Heart right ventricle (tissue), 16 donors: ENCODE measurements at places on chromosomes 3 and 15. TPM values are rescaled to one million over a fixed set of nuclear protein-coding genes. Genes with fewer than 3 reads are reported as not detected.

DNA sequence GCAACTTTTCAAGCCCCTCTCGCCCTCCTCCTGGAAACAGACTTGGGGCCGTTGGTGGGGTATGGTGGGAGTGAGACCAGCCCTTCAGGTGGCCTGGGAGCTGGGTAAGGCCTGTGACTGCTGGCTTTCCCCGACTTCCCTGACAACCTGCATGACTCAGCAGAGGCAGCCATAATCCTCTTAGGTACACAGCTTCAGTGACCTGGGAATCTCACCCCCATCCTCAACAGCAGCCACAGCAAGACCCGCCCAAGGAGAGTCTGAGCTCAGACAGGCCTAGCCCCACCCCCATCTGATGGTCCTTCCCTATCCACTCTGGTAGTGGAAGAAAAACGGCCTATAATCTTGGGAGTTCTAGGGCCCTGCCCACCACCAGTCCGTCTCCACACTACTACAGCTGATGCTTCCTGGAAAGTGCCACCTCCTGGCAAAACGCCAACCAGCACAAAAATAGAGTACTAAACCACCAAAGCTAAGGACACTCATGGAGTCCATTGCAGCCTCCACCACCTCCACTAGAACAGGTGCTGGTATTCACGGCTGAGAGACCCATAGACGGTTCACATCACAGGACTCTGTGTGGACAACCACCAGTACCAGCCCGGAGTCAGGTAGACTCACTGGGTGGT lies 13.1 kb upstream of the SLC27A2 start:
- DNase-seq, result no peak

Gene PRR20G
- total RNA-seq, result not detected

Gene AHSG
- total RNA-seq, result not detected

- no peak for DNase-seq
Observed at GRCh38 chr3:150613709-150614480, 10.8 kb downstream of the SELENOT start.

DNA sequence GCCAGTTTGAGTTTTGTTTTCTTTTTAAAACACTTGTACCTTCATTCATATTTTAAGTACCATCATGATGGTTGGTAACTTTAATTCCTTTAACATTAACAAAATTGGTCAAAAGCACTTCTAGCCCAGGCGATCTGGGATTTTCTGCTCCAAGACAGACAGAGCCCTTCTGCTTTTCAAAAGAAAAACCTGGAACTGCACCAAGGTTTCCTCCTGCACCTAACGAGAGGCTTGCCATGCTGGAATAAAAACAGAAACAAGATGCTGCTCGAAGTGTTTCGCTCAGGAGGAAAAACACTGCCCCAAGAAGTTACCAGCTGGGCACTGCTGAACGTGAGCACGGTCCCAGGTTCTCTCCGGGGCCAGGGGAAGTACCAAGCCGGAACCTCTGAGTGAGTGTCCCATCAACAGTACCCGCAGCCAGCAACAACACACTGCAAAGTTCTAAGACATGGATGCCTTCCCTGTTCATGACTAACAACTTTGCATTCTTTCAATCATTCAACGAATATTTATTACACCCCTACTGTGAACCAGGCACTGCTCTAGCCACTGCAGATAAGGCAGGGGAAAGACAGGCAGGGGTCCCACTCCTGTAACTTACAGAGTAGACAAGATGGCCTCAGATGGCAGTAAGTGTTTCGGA lies 98.8 kb downstream of the XXYLT1 start:
- no peak for DNase-seq

Gene UCN2
- total RNA-seq, result 0.19 TPM

DNA sequence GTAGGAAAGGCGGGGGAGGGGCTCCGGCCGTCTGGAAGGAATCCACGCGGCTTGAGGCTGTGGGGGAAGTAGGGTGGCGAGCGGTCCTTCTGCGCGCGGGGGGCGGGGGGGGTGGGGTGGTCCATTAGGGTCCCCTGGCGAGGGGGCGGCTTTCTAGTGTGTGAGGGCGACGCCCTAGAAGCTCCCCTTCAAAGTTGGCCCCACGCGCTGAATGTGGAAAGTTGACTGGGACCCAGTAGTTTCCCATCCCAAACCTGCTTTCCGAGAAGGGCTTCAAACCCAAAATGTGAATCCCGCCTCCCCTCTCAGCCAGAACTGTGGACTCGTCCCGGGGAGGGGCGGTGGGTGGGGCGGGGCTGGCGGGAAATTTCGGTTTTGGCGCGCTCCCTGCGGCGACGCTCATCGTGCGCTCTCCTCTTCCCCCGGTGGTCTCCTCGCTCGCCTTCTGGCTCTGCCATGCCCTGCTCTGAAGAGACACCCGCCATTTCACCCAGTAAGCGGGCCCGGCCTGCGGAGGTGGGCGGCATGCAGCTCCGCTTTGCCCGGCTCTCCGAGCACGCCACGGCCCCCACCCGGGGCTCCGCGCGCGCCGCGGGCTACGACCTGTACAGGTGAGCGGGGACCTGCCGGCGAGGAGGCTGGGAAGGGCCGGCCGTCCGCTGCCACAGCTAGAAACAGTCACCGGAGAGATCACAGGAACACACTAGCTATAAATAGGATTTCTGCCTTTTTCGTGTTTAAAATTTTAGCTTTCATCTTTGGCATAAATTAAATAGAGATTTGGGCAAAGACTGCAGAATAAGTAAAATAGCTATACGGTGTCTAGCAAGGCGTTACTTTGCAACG lies 790 bp downstream of the DUT start:
- DNase-seq, result peak; percentile 64

Gene SLCO2A1
- 4.9 TPM for total RNA-seq

DNA sequence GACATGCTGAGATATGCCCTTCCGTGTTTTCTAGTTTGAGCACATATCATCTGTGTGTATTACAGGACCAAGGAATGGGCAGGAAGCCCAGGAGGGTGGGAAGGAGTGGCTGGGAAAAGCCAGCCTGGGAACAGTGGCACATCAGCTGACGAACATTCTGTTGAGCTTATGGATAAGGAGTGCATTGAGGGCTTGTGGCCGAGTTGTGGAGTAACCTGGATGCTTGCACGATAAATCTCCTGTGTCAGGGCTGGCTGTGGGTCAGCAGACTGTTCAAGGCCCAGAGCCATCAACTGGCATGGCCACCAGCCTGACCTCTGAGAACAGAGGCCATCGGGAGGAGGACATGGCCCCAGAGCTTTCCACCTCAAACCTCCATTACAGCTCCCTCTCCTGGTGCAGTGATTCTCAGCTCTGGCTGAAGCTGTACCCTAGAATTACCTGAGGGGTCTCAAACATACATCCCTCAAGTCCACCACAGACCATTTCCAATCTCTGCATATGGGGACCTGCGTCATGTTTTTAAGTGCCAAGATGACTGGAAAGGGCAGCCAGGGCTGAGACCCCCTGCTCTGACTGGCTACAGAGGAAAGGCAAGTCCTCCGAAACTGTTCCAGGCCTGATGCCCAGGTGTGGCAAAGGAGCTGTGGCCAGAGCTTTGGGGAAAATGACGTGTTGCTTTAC lies 4.8 kb upstream of the VILL start:
- DNase-seq, result peak; percentile 42
